ENCODE measurements at places on chromosomes 5 and 9. TPM values are rescaled to one million over a fixed set of nuclear protein-coding genes. Genes with fewer than 3 reads are reported as not detected.

DNA sequence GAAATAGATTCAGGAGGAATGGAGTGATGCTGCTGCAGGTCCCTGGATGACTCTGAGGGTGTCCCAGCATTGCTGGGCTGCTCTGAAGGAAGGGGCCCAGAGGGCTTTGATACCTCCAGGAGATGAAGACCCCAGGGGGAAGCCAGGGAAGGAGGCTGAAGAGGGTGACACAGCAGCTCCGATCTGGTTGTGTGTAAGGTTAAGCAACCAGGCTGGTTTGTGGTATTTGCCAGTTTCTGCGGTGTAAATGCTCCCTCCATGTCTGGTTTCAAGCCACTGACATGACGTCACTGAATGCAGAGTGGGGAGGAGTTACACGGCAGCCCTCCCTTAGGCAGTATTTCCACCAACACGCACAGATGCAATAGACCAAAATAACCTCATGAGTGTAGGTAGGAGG, 40.0 kb upstream of the ORM1 start:
- DNase-seq, result peak; percentile 67

GRCh38 chr9:94639061-94639998, at the start of gene FBP1:
FBP1 (minus strand) TSS chr9:94639518; CDS start chr9:94639310, 208 bp downstream.
- no peak for DNase-seq

Gene ADRA1B
- polyA plus RNA-seq, result 0.07 TPM

GRCh38 chr5:13932011-13932410, 12.5 kb downstream of the DNAH5 start:
- DNase-seq, result no peak

DNA sequence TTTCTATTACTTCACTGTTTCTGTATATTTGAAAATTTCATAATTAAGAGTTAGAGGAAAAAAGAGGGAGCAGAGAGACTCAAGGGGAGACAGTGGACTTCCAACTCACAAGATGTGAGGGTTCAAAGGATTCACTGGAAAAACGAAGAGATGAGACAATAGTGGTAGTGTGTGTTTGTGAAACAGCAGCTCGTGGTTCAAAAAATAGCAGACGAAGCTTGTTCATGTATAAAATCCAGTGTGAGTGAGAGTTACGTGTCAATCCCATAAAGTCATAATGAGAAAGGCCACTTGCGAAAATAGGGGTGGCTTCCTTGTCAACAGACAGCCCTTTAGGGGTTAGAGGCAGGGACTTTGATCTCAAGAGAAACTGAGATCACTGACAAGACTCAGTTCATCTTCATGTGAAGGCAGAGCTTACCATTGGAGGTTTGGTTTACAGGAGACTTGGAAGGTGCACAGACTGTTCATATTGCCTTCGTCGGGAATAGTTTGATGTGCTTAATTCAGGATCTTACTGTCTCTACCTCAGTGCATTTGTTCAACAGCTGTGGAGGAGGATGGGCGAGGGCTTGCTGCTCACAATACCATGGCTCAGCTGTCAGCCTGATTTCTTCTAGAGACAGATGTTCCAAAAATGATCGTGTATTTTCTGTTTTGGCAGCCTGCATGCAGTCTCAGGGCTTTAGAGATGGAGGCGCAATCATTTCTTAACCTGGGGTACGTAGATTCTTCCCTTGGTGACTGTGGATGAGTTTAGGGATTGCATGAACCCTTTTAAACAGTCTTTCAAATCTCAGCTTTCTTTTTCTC, 105.7 kb upstream of the KLF9 start:
- no peak for DNase-seq

DNA sequence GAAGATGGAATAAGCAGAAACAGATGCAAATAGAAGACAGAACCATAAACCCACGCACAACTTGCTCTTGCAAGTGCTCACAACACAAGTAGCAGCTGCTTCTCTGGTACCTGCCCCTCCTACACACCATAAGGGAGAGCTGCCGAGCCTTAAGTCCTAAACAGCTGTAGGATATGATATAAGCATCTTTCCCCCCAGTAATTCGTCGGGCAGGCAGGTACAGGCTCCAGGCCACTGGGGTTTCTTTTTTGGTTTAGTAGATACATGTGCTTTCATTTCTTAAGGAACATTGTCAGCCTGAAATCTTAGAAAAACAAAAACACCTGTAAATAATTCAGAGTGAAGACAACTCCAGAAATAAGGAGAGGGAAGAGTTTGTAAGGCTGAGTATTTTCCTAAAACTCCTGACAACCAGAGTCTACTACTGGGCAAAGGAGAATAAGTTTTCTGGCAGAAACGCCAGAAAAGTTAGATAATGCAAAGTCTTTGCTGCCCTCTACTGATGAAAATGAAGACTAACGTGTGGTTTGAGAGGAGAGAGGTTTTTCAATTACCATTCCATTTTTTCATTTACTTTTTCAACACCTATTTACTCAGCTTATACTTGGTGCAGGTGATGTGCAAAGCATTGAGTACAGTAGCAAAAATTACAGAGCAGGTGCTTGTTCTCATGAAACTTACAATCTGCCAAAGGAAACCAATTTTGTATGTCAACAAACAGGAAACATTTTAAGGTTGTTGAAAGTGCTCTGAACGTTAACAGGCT, 20.1 kb upstream of the TCERG1 start:
- DNase-seq, result no peak

Gene SLC22A4
- polyA plus RNA-seq, result 0.87 TPM

Gene CCDC180
- 0.21 TPM for polyA plus RNA-seq

Gene PALM2AKAP2
- polyA plus RNA-seq, result not detected

Measured in foreskin keratinocyte (primary cell).